ENCODE measurements at places on chromosomes 5 and 9.
A peak's percentile ranks its signal among the peaks of the same experiment; 100 is the strongest.

- no peak for DNase-seq
These were observed 29.5 kb downstream of the MAMDC2 start for GRCh38 chr9:70073193-70073592.

DNA sequence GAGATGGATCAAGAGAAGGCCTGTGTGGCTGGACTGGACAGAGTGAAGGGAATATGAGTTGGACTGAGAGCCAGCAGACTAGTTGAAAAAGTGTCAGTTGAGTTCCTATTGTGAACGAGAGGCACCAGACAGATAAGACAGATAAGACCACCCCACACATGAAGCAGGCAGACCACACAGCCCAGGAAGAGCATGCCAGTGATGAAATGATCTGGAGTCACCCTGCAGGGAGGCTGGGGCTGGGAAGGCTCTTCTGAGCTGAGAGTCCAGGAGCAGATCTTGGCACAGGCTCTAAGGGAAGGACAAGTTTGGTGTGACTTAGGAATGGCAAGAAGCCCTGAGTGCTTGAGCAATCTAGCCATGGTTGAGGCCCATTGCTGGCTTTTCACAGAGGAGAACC lies 10.6 kb upstream of the SLC25A48 start:
- DNase-seq, result no peak

DNA sequence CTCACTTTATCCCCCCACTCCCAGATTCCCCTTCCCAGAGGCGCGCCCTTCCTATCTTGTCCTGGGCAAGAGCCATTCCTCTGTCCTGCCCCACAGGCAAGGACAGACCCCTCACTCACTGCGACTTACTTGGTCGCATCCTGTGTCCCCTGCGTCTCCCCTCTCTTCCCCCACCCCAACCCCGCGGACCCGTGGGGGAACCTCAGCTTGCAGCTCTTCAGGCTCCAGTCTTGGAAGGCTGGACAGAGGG lies 542 bp downstream of the GGTA1 start:
- DNase-seq, result no peak

DNA sequence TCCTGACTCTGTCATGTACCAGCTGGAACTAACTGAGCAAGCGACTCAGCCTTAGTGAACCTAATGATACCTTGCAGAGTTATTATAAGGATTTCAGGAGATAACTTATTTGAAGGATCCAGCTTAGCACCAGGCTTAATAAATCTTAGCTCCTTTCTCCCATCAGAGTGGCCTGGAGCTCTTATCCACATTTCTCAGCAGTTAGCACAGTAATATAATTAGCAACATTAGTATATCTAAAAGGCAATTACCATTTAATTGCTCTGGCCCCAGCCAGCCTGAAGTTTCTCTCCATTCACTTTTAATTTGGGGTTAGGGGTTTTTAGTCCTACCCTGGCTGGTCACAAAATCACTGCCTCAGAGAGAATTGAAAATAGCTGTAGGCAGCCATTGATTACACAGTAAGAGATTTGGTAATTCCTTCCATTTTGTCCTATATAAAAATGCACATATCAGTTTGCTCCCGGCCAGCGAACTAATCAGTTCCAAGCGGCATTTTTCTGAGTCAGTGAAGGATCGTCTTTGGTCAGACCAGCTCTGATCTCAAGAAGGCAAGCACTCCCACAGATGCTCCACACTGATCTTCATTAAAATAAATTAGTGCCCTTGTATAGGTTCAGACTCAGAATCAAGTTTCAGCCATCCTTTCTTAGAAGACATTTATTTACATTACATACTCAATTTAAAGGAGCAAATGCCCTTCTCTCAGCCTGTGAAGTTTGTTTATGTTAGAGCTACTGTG lies 56.6 kb downstream of the SNCAIP start:
- DNase-seq, result no peak

GRCh38 chr9:127899128-127899943 lies at the start of gene ST6GALNAC6:
Gene ST6GALNAC6, minus strand, starts transcription at chr9:127899603. Its CDS starts 1,622 bp downstream, at chr9:127897981.
- DNase-seq, result peak; percentile 80

DNA sequence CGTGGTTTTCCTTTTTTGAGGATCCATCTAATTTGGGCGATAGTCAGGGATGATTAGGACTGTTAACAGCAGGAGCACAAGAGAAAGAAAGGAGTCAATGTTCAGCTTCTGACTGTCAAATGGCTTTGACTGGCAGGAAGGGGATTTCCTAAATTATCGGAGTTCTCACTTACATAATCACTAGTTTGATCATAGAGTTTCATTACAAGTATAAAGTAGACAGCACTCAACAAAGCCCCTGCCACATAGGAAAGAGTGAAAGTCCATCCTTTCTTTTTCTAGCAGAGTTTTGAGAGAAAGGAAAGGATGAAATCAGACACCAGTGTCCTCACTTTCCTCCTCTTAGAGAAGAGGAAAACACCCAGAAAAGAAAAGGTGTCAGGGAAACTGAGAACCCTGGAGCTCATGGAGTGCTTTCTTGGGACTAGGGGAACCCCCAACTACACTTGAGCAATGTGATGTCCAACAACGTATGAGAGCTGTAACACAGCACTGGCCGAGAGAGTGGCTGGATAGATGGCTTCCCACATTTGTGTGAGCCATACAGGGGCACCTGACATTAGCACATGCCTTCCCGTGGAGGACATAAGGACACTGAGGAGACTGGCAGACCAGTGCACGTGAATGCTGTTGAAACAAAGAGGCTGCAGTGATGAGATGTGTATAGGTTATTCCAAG lies 26.0 kb upstream of the LPAR1 start:
- no peak for DNase-seq

GRCh38 chr5:17167171-17167891 lies 50.1 kb upstream of the BASP1 start:
- DNase-seq, result no peak

Measured in fibroblast of skin of scalp (primary cell).